Naive thymus-derived CD8-positive, alpha-beta T cell (primary cell): ENCODE measurements at places on chromosomes 5 and 9. TPM values are rescaled to one million over a fixed set of nuclear protein-coding genes. Genes with fewer than 3 reads are reported as not detected.

GRCh38 chr5:133192716-133193115 is 140.9 kb downstream of the HSPA4 start:
- H3K4me3 ChIP-seq: no peak overlapping the region
- H3K36me3 ChIP-seq: no peaks in the 10 kb centered on the region
- H3K27ac ChIP-seq: peak overlapping the region; percentile 33
- DNase-seq: no peak

- no peaks in the 10 kb centered on the region for H3K36me3 ChIP-seq
- H3K4me1 ChIP-seq: no peaks in the 10 kb centered on the region
- H3K4me3 ChIP-seq: no peak overlapping the region
- H3K27me3 ChIP-seq: no peaks in the 10 kb centered on the region
Observed at GRCh38 chr9:81387360-81388106, 301.8 kb downstream of the TLE1 start.

APBA1 gene
- 1.2 TPM for total RNA-seq

GRCh38 chr5:68562308-68562707 is 346.8 kb downstream of the PIK3R1 start:
- no peak overlapping the region for H3K4me3 ChIP-seq
- no peak overlapping the region for H3K27ac ChIP-seq
- peaks cover 14% of the 10 kb centered on the region for H3K36me3 ChIP-seq
- no peaks in the 10 kb centered on the region for H3K4me1 ChIP-seq
- no peaks in the 10 kb centered on the region for H3K27me3 ChIP-seq
